ENCODE measurements at places on chromosomes 2 and 18.

DNA sequence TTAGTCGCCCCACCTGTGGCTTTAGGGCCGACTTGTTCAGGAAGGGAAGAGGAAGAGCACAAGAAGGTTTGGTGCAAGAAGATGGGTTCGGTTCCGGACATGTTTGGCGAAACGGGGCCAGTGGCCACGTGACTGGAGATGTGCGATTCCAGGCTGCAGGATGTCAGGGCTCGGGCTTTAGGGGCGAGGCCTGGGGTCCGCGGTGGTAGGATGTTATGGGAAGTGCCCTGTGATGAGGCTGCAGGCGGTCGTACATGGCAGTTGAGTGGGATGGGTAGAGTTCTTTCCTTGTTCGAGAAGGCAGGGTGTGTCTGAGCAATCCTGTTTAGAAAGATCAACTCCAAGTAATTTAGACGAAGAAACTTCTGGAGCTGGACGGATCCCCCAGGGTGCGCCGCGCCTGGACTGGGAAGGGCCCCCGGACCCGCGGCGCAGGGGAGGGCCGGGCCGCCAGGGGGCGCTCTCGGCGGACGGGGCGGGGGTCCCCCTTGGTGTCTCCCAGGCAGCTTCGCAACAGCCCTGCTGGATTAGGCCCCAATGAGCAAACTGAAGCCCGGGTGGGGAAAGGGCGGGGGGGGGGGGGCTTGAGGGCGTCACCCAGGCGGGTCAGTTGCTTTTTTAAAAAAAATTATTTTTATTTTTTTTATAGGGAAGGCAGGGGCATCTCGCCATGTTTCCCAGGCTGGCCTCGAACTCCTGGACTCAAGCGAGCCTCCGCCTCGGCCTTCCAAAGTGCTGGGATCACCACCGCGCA is 17.2 kb upstream of the SDC1 start:
- no peak for DNase-seq

DNA sequence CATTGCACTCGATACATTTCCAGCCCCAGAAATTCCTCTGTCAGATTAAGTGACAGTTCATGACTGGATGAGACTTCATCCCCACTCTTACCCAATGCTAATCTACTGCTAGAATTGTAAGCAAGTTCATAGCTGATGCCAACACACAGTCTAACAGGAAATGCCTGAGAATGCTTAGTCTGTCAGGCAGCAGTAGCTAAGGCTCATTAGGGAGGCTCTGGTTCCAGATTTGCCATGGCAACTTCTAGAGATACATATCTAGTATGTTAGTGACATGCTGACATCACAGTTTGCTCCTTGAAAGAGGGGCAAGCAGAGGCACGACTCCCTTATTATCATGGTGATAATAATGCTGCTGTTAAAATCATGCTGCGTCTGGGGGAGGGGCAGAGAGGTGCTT is 198.4 kb downstream of the RBM43 start:
- DNase-seq: no peak

GRCh38 chr18:49016648-49017539 is 66.1 kb upstream of the SMAD7 start:
- DNase-seq: no peak

DNA sequence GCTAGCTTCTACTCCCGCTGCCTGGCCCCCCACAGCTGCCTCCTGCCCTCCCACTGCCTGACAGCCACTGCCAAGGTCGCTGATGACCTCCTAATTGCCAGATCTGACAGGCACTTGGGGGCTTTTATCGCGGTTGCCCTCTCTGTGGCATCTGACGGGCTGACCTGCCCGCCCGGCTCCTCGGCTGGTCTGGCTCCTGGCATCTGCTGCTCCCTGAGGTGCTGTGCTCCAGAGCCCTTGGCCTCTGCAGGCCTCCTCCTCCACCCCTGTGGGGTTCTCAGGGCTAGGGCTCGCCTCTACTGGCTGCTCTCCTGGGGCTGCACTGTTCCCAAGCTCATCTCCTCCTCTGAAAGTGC is 43.1 kb downstream of the INHBB start:
- DNase-seq: no peak

- no peak for DNase-seq
Observed at GRCh38 chr2:11416186-11416585, 49.8 kb downstream of the E2F6 start.

- DNase-seq: no peak
Observed at GRCh38 chr2:108959401-108959800, 29.6 kb downstream of the EDAR start.

DNA sequence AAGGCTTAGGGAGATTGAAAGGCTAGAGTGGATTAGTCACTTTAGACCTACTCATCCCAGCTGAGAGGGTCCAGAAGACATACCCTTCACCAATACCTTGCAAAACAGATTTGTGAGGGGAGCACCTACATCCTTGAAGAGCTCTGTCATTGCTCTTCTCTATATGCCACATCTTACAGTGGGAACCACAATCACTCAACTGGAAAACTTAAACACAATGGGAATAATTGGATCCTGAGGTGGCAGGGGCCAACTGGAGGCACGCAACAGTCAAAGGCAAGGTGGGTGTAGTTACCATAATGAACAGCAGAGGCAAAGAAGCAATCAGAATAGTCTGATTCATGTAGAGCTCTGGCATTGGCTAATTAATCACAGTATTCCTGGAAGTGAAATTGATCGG is 35.4 kb downstream of the PDE1A start:
- no peak for DNase-seq

GRCh38 chr2:9473308-9473984 is 905 bp upstream of the IAH1 start:
- no peak for DNase-seq

DNA sequence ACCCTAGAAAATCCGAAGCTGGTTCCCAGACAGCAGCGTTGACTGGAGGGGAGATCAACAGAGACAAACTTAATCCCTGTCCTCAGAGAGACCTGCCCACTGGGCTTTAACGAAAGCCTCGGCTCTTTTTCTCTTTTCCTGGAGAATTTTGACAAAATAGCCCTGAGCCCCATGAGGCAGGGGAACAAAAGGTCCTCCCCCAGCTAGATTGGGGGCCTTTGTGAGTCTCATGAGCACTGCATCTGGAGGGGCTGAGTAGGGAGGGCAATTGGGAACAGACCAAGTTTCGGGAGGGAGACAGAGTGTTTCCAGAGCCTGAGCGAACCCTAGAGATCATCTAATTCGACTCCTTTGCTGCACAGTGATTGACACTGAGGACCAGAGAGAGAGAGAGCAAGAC is 123.9 kb upstream of the HAAO start:
- no peak for DNase-seq

DNA sequence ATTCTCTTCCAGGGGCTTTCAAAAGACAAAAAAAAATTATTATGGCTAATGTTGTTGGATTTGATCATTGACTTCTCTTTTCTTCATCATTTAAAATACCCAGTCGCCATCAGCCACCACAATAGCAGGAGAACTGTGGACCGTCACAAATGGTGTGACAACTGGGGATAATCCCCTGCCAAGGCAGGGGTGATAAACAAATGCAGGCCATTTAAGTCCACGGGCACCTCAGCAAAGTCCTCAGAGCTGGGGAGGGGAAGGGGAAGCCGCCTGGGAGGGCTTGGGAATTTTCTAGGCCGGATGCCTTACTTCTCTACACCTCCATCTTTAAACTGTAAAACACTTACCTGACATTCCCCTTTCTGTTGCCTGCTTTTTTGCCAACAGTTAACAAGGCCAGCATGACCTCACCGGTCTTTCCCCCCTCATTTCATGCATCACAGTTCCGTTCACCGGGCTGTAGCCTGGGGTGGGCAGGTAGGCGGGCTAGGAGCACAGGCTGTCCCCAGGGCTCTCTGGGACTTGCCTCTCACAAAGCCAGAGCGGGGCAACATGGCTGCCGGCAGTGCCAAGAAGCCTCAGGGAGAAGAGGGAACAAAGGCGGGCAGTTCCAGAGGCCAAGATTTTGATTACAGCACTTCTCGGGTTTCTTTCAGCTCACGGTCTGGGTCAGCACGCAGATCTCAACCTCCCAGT is 820.4 kb downstream of the BCL11A start:
- no peak for DNase-seq

GRCh38 chr2:160264308-160264707 is 64.2 kb upstream of the ITGB6 start:
- no peak for DNase-seq

GRCh38 chr18:58762781-58763171 is 91.5 kb downstream of the MALT1 start:
- DNase-seq: no peak

DNA sequence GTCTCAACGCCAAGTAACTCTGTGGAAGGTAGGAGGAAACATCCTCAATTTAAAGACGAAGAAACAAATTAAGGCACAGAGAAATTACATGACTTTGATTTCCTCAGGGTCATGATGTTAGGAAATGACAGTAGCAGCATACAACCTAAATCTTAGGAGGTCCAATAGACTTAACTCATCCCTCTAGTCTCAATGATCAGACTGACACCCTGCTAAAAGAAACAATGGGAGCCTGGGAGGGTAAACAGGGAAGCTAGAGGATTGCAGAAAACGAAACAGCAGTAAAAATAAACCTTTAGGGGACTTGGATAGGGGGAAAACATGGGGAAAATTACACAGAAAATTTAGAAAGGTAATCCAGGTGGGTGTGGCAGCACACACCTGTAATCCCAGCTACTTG is 56.0 kb downstream of the ROCK2 start:
- no peak for DNase-seq

- no peak for DNase-seq
Observed at GRCh38 chr2:232296776-232297525, 81.6 kb upstream of the ALPP start.

DNA sequence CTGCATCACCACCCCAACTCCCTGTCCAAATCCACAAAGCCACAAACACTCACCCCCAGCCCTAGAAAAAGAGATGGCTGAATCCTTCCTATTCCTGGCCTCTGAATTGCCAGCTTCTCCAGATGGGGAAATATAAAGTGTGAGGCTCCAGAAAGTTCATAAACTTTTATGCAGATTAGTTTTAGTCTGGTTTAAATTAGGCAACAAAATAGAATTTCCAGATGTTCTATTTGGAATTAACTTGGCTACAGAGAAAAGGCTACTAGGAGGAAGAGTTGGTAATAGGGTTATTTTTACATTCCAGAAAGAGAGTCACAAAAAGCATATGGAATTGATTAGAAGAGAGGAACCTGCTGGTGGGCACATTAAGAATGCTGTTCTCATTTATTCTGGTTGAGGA is 56.0 kb downstream of the EN1 start:
- no peak for DNase-seq

- DNase-seq: peak; percentile 83
Observed at GRCh38 chr18:31101183-31102024, 817 bp downstream of the DSC2 start.

GRCh38 chr18:55479656-55480420 is 108.2 kb downstream of the TCF4 start:
- DNase-seq: no peak

DNA sequence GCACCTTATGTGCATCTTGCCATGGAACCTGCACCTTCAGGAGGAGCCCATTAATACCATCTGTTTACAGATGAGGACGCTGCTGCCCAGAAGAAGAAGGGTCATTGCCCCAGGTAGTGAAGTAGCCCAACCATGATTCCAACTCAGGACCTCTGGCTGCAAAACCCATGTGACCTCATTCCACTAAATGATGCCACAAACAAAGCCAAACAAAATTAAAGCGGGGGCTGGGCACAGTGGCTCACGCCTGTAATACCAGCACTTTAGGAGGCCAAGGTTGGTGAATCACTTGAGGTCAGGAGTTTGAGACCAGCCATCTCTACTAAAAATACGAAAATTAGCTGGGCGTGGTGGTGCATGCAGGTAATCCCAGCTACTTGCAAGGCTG is 202.1 kb downstream of the EIPR1 start:
- DNase-seq: no peak

- DNase-seq: no peak
Observed at GRCh38 chr2:11589316-11589940, 55.6 kb downstream of the GREB1 start.

GRCh38 chr2:174951745-174952144 is 53.4 kb downstream of the CHN1 start:
- DNase-seq: no peak

DNA sequence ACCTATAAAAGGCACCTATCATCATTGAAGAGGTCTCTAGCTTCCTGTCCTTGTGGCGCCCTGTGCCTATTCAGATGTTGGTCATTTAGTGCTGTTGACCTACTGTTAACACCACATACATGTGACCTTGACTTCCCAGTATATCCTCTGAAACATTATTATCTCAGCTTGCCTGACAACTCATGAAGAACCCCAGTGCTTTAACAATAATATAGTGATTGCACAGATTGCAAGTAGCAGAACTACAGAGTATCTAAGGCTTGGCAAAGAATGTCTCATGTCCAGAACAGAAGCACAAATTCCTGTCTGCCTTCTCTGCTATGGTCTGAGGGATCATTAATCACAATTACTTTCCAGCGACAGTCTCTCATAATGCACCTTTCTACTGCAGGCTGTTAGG is 165.3 kb downstream of the LCLAT1 start:
- no peak for DNase-seq

DNA sequence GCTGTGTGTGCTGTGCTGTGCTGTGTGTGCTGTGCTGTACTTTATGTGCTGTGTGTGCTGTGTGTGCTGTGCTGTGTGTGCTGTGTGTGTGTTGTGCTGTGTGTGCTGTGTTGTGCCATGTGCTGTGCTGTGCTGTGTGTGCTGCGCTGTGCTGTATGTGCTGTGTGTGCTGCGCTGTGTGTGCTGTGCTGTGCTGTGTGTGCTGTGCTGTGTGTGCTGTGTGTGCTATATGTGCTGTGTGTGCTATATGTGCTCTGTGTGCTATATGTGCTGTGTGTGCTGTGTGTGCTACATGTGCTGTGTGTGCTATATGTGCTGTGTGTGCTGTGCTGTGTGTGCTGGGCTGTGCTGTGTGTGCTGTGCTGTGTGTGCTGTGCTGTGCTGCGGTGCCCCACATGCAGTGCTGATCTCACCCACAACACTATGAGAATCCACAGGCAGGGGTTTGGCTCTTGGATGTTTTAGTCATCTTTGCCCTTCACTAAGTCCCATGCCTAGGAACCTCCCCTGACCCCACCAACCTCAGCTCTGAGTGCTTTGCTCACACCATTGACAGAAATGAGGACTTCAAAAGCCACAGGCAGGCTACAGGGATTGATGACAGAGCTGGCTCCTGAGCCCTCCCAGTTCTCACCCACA is 30.5 kb upstream of the MAL start:
- no peak for DNase-seq

DNA sequence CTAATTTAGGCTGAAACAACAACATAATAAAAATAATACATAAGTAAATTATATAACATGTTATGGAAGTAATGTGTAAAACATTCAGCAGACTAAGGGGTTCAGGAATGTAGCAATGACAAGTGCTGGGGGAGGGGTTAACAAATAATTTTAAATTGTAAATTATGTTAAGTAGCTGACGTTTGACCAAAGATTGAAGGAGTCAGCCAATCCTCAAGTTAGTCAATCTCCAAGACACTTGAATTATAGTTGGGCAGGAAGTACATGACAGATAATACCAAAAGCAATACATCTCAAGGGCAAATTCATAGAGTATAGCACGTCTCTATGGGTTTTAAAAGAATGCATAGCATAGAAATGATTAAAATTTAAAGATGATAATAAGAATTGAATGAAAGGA is 89.1 kb downstream of the KCNH7 start:
- no peak for DNase-seq

GRCh38 chr2:109343460-109343859 is 214.5 kb downstream of the SH3RF3 start:
- no peak for DNase-seq

All from inflammatory macrophage treated with lipopolysaccharide for 4 hours (primary cell).